ENCODE measurements at places on chromosomes 4 and X. TPM values are rescaled to one million over a fixed set of nuclear protein-coding genes. Genes with fewer than 3 reads are reported as not detected.

AMBN gene
- not detected for total RNA-seq

NLGN4X gene
- 0.49 TPM for total RNA-seq

SYP gene
- total RNA-seq = 0.32 TPM

PDZD4 gene
- total RNA-seq = 1.1 TPM

RIPPLY1 gene
- not detected for total RNA-seq

FGFBP1 gene
- total RNA-seq = not detected

AMTN gene
- total RNA-seq = not detected

ZNF182 gene
- 3.2 TPM for total RNA-seq

ZNF674 gene
- 2.0 TPM for total RNA-seq

SLC6A14 gene
- total RNA-seq = not detected

SHISA3 gene
- 28.0 TPM for total RNA-seq

RBM46 gene
- total RNA-seq = not detected

ETDA gene
- not detected for total RNA-seq

CNGA1 gene
- not detected for total RNA-seq

ITGB1BP2 gene
- total RNA-seq = 1.3 TPM

TLR2 gene
- total RNA-seq = not detected

SHROOM4 gene
- total RNA-seq = 3.6 TPM

CRMP1 gene
- 0.72 TPM for total RNA-seq

RAB39B gene
- not detected for total RNA-seq

CCDC120 gene
- total RNA-seq = 1.1 TPM

HAND2 gene
- 11.0 TPM for total RNA-seq

MID1 gene
- total RNA-seq = 35.5 TPM

GPR82 gene
- not detected for total RNA-seq

GAGE12H gene
- total RNA-seq = not detected

TMEM255A gene
- total RNA-seq = not detected

COL4A6 gene
- 0.18 TPM for total RNA-seq

TMEM31 gene
- not detected for total RNA-seq

CXCL11 gene
- total RNA-seq = not detected

TLR3 gene
- total RNA-seq = 6.2 TPM

PHKA1 gene
- 3.6 TPM for total RNA-seq

ZBTB33 gene
- 11.2 TPM for total RNA-seq

SSX5 gene
- not detected for total RNA-seq

AFAP1 gene
- total RNA-seq = 125 TPM

ENPP6 gene
- not detected for total RNA-seq

ELK1 gene
- total RNA-seq = 41.5 TPM
